ENCODE measurements at places on chromosomes 16 and 17. TPM values are rescaled to one million over a fixed set of nuclear protein-coding genes. Genes with fewer than 3 reads are reported as not detected.

DNA sequence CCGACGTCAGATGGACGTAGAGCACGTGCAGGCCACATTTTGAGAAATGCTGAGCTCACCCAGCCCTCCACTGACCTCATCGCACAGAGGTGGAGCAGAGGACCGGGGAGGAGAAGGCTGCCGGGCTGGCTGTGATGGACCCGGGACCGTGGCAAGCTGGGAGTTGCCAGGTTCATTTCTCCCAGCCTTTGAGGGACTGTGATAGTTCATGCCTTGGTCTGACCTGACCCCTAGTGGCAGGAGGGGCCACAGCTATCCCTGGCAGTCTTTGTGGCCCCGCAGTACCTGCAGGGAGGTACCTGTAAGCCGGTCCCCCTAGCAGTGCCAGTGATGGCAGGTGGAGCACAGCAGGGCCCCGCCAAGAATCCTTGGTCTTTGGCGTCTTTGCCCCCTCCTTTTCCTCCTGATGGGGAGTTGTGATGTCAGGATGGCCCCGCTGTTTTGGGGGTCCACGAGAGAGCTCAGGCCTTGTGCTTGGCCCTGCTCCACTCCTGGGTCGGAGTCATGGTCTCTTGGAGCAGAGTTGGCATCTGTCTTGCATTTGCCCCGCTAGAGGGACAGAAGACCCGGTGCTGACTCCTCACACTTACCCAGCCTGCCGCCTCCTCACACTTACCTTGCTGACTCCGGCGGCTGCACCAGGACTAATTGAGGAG is 50.4 kb downstream of the OR1D5 start:
- peak; percentile 96 for DNase-seq

CCL8 gene
- not detected for total RNA-seq

DNA sequence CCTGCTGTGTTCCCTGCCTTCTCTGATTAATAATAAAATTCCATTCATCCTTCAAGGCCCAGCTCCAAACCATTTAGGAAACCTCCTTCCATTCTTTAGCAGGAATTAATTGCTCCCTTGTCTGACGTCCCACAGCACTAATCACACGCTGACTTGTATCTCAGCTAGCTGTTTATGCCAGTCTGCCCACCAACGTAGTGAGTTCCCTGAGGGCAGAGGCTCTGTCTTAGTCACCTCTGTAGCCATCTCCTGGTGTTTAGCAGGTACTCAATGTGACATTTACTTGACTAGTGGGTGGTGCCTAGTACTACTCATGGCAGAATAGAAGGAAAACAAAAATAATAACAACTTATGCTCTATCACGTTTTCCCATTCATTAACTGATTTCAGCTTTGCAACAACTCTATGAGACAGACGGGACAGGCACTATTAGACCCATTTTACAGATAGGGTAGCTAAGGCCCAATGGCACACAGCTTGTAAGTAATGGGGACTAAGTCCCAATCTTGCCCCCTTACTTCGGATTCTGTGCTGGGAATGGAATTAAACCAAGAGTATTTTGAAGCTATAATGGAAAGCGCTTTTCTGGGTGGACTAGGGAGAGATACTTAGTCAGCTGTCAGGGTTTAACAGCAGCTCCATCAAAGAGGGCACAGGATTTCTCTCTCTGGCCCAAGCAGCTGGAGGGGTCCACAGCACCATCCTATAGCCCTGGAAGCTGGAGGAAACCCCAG is 931 bp upstream of the WIPF2 start:
- DNase-seq, result no peak

GRCh38 chr17:21279198-21279535 is 5.3 kb upstream of the MAP2K3 start:
- DNase-seq, result no peak

ASGR2 gene
- 0.44 TPM for total RNA-seq

DNA sequence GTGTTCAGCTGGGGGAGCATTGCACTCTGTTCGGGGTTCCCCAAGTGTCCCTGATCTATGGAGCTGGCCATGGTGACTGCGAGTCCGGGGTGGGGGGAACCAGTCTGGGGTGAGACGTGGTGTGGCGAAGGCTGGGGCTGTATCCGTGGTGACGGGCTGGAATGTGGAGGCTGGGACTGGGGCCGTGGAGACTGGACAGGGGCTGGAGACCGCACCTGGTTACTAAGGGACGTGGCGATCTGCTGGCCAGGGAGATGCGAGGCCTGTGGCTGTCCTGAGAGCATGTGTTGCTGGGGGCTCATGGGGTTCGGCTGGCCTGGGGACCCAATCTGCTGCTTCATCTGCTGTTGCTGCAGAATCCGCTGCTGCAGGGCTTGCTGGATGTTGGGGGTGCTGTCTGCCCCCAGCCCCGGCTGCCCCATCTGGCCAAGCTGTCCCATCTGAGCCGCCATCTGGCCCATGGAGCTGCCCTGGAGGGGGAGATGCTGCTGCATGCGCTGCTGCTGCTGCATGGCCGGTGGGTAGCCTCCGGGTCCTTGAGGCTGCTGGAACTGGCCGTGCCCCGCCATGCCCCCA is 10.6 kb upstream of the TRAP1 start:
- DNase-seq, result no peak

GRCh38 chr17:55694286-55694910 is 28.3 kb downstream of the TMEM100 start:
- no peak for DNase-seq

CD300LB gene
- not detected for total RNA-seq

GPR179 gene
- total RNA-seq, result not detected

DNA sequence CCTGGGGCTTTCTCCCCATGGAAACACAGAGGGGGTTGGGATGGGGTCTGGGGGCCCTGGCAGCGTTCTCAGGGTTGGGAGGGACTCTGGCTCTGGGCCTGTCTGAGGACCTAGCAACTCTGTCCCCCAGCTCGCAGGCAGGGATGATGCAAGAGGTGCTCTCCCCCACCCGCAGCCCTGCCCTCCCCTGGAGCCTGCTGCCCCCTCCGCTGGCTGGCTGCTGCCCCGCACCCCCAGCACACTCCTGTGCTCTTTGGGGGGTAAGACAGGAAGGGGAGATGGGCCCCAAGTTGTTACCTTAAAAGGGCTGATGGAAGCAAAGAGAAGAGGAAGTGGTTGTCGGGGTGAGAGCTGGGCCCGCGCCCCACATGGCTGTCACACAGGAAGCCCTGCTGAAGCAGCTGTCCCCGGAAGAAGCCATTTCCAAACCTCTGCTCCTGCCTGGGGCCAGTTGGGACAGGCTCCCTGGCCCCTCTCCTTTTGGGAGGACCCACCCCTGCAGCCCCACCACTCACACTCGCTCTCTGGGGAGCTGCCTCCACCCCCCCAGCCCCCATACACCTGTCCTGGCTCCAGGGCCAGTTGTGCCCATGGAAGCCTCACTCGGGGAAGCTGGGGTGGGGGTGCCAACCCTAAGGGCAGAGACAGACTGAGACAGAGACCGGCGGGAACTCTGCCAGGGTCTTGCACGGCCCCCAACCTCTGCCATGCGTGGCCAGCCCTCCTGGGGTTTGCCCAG is 2.5 kb downstream of the CORO1A start:
- DNase-seq, result peak; percentile 43

DNA sequence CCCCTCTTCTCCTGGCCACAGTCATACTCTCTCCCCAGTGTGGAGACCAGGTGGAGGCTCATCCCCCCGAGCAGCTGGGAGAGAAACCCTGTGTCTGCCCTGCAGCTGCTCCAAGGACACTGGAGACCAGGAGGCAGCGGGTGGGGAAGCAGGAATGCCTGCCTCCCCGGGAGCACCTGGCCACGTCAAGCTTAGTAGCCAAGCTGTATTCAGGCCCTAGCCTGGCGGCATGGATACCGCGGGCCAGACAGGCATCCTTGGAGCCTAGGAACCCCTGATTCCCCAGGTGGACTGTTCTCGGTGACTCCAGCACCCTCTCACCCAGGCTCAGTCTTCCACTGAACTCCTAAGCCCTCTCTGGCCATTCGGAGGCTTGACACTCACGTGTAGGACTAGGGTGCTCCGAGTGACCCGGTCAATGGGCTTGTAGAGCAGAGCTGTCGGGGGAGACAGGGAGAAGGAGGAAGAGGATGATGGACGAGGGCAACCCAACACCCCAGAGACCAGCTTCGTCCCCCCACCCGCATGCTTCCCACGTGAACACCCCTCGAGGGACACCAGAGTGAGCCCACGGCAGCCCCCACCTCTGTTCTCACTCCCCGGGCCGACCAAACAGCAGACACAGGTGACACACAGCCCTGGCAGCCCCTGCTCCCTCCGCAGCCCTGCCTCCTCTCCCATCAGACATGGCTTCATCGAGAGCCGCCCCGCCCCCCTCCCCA is 76.5 kb downstream of the TIMM22 start:
- DNase-seq, result peak; percentile 53

- DNase-seq, result no peak
Measured at GRCh38 chr16:75102595-75102994, 14.0 kb downstream of the LDHD start.

- DNase-seq, result peak; percentile 79
Measured at GRCh38 chr16:75289189-75289588, 37.8 kb upstream of the BCAR1 start.

DNA sequence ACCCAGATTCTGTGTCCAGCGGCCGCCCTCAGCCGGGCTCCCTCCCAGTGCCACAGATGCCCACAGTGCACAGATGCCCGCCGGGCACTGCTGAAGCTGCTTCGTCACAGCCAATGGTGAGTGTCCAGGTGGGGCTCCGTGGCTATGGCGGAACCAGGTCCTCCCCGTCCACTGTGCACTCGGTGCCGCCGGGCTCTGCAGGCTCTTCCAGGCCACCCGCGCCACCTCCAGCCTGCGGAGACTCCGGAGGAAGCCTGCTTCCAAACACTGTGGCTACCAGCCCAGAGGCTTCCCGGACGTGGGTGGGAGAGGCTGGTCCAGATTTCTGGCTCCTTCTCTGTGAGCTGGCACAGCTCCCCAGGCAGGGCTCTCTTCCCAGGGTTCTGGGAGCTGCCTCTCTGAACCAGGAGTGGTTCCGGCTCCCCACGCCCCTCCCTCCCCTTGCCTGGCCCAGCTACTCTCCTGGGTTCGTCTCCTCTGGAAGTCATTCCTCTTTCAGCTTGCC is 2.8 kb upstream of the PYCR1 start:
- no peak for DNase-seq

DNA sequence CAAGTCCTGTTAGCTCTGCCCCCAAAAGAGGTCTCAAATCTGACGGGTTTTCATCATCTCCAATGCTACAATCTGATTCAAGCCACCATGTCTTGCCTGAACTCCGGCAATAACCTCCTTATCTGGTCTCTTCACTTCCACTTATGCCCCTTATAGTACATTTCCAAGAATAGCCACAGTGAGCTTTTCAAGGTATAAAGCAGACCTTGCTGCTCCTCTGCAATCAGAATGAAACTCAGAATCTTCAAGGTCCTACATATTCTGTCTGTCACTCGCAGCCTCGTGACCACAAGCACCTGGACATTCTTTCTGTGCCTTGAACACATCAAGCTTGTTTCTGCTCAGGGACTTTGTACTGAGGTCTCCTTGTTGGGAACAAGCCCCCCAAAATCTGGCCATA is 84.7 kb downstream of the YPEL2 start:
- DNase-seq, result no peak

MEAK7 gene
- 34.9 TPM for total RNA-seq

MYH3 gene
- 2.0 TPM for total RNA-seq

DNA sequence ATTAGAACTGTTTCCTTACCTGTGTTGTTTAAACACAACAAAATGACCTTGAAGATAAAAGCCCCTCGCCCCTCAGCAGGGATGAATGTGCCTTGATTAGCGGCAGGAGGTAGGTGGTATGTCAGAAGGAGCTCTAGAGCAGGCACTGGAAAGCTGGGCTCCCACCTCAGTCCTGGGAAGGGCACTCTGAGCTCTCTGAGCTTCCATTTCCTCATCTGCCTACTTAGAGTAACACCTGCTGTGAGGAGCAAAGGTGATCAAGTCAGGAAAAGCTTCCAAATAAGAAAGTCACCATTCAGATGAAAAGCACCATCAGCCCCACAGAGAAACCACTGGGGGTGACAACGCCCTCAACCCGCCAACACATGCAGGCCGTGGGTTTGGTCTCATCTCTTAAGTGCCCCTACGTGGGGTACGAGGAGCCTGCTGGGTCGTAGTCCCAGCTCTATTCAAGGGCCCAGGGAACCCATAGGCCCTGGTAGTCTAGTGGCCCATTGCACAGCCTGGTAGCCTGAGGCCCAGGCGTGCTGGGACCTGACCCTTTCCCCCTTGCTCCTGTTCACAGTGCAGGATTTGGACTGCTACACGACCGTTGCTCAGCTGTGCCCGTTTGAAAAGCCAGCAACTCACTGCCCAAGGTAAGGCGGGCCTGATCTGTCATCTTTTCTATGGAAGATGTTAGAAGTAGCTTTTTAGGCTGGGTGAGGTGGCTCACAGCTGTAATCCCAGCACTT is 57.3 kb downstream of the CRISPLD2 start:
- peak; percentile 81 for DNase-seq

DNA sequence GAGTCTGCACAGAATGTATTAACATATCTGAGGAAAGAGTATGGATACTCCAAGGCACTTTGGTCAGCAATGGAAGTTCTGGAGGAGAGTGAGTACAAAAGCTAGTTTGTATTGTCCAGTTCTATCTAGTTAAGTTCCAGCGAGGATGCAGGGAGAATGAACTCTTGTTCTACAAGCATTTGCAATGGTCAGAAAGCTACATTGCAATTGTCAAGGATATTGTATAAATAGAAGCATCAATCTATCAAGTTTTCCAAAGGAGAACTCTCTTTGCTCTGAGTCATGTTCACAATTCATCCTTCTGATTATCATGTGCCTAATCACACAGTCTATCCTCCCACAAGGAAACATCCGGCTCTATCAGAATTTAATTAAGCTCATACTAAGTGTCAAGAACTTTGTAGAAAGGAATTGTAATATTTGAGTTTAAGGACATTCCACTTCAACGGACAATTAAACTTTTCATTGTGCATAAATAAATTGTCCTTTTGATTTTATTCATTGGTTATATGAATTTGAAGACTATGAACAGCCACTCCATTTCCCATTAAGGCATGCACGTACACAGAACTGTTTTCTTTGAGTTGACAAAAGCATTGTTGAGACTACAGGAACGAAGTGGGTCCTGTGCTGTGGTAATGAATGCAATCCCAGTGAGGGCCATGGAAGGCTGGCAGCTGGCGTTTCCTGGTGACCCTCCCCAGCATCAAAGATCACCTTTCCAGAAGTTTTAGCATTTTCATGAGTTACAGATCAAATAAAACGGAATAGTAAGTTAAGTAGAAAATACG is 973.5 kb upstream of the GOT2 start:
- DNase-seq, result no peak

SLC6A2 gene
- not detected for total RNA-seq

DNA sequence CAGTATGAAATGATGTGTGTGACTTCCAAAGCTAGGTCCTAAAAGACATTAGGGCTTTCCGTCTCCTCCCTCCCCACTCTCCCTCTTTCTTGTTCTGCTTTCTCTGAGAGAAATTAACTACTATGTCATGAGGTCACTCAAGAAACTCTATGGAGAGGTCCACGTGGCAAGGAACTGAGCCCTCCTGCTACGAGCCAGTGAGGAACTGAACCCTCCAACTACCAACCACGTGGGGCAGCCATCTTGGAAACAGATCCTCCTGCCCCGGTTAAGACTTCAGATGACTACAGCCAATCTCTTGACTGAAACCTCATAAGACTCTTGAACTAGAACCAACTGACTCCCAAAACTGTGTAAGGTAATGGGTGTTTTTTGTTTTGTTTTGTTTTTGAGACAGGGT is 4.2 kb upstream of the ALOX15 start:
- DNase-seq, result no peak
